ENCODE measurements at places on chromosomes 13 and 19.

DNA sequence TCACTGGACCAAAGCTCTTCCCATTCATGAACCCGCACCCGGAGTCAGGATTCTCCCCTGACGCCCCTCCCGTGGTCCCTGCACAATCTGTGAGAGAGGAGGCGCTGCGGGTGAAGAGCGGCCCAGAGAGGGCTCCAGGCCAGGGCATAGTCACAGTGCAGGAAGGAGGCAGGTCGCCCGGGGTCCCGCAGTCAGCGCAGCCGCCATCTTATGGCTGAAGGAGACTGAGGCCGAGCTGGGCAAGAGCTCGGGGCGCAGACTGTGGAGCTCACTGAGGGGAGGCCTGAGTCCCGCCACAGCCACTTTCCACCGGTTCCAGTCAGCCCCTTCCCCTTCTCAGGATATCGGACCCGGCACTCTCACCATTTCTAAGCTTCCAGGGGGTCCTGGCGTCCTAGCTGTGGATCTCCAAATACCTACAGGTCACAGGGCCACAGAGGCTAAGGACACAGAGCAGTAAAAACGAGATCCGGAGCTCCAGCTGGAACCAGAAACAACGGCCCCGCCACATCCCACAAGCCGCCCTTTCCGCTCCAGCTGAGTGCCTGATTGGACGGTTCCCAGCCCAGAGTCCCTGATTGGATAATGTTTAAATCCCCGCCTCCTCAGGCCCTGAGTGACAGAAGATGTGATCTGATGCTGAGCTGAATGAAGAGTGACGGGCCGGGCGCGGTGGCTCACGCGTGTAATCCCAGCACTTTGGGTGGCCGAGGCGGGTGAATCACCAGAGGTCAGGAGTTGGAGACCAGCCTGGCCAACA, at the start of gene ZNF99:
Gene ZNF99 (minus strand): TSS at position 501 of the 760 bp plus-strand sequence. CDS start 135 bp downstream, at position 366.
- no peak for DNase-seq

DNA sequence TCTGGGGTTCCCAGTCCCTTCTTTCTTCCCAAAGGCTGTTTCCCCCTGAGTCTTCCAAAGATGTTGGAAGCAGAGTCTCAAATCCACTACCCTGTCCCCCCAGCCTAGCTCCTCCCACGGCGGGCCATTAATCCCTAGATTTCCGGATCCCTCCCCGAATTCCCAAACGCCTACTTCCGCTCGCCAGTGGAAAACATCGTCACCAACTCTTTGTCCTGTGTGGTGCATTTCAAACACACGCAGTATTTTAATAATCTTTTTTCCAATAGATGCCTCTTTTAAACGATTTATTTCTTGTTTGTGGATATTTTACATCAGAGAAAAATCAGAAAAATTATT, 610 bp downstream of the ZNF791 start:
- peak; percentile 77 for DNase-seq

GRCh38 chr19:34715357-34715756, 18.7 kb upstream of the ZNF181 start:
- DNase-seq = no peak

DNA sequence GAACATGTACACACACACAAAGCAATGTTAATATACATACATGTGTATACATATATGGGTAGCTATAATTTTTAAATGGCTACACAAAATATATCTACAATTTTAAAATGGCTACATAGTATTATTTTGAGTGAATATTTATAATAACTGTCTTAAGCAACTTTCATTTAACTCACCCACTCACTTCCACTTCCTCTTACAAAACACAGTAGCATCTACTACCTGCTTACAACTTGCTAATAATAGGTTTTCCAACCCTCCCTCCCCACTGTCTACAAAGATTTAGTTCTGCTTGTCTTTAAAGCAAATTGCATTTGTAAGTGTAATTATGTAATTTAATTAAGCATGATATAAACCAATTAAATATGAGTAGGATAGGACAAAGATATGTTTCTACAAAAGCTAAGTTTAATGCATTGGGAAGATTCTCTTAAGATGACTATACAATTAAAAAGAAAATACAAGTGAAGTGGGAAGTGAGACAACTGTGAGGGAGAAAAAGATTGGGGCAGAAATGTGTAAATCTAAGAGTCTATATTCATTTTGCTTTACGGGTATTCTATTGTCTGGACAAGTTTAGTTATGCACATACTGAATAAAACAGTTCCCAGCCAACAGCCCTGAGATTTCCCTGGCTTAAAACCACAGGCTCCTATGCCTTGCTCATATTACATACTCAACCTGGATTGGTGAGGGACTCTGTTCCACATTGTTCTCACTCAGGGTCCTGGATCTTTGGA, 583.1 kb downstream of the EFNB2 start:
- no peak for DNase-seq

GRCh38 chr13:105961438-105961837, 574.0 kb downstream of the EFNB2 start:
- DNase-seq = no peak

DNA sequence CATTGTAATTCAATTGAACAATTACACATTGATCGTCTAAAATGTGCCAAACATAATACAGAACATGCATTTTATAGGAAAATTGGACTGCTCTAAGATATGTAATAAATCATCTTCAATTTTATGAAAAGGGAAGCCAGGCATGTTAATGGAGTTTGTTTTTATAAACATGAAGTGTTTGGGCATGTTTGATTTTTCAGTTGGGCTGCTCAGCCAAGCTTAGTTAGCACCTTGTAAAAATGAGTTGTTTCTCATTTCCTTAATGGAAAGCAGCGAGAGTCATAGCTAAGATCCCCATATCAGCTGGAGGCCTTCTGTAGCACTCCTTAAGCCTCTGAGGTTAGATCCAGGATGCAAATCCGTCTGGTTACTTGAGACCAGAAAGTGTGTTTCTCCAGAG, 422.3 kb downstream of the SPRY2 start:
- no peak for DNase-seq

DNA sequence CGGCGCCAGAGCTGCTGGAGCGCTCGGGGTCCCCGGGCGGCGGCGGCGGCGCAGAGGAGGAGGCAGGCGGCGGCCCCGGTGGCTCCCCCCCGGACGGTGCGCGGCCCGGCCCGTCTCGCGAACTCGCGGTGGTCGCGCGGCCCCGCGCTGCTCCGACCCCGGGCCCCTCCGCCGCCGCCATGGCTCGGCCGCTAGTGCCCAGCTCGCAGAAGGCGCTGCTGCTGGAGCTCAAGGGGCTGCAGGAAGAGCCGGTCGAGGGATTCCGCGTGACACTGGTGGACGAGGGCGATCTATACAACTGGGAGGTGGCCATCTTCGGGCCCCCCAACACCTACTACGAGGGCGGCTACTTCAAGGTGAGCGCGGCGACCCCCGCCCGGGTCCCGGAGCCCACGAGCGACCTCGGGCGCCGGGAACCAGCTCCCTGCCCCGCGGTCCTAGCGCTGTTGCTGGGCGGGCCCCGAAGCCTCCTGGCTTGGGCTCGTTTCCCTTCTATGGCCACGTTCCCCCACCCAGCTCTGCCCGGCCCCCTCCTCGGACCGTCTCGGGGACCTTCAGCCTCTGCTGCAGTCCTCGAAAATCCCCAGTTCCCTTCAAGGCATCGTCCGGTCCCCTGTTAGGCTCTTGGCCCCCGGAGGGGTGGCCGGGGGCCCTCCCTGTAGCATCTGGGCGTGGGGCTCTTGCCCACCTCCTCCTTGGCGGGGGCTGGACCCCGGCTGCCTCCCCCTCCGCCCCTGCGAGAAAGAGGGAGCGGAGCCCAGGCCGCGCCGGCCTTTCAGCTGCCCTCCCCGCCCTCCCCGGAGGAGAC, at the start of gene CDC34:
Gene CDC34 (plus strand): TSS at position 8 of the 808 bp plus-strand sequence. CDS start 172 bp downstream, at position 180.
- no peak for DNase-seq

GRCh38 chr13:99288089-99288488, 19.1 kb downstream of the GPR183 start:
- DNase-seq = peak; percentile 10

DNA sequence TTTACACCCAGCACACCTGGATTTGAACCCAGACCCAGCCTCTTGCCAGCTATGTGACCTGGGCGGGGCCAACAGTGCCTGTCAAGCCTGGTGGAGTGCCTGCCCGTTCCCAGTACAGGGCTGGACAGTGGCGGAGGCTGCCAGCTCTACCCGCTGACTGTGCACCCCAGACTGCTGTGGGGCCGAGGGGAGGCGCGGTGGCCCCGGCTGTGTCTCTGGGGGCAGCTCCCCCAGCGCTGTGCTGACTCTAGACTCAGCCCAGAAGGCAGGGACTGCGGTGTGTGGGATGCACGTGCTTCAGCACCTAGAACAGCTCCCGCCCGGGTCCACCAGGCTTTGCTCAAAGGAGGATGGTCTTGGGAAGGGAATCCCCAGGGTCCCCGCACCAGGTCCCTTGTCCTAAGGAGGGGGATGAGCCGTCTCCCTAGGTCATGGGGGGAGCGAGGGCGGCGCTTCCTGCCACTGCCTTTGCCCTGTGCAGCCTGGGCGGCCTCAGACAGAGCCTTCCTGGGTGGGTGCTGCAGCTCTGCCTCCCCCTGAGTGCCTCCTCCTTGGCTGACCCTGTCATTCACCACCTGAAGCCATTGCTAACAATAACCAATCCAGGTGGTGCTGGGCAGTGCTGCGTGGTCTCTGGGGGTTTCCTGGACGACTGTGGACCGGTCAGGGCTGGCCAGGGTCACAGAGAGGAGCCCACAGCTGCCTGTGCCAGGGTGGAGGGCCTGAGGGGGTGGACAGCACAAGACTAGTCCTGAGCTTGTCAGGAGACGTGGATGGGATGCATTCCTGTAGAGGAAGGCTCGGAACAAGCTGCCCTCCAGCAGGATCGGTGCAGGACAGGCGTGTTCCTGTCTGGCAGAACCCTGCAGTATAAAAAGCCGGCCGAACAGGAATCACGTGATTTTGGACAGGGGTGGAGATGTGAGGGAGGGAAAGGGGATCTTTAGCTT, 18.6 kb downstream of the TMEM255B start:
- DNase-seq = no peak

DNA sequence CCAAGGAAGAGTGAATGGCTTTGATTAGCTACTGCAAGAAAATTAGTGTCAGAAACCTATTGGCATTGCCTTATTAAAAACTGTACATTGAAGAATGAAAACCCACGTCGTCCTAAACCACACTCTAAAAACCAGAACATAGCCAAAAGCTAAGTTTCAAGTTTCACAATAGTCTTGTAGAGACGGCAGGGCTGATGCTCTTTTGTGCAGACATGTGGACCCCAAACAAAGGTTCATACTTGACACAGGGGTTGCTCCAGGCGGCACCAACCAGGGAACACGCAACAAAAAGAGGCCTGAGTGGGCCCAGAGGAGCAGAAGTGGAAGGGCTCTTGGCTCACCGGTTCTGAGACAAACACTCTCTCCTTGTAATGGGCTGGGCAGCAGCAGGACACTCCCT, 28.6 kb upstream of the MIR17HG start:
- DNase-seq = no peak

DNA sequence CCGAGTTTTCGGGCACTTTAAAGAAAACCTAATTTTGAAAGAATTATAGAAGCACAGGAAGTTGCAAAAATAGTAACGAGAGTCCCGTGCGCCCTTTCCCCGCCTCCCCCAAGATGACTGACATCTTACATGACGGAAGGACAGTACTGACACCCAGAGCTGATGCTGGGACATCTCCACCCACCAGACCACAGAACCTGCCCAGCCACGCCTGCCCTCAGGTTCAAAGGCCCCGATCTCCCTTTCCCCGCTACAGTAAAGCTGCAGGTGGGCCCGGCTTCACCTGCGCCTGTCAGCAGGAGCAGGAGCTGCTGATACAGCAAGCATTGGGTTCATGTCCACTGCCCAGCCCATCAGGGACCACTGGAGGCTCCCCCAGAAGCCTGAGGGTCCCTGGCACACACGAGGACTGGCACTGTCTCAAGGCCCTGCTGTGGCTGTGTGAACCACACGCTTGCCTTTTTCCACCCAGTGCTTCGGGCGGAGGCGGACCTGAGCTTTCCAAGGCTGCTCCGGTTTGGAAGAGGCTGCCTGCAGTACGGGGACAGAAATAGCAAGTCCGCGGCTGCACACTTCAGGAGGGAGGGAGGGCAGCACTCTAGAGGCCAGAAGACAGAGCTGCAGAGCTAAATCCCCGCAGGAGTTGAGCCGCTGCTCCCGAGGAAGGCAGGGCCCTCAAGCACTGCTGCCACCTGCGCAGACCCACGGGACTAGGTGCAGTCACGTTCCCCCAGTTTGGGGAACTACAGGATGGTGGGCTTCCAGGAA, 8.7 kb downstream of the MAP2K2 start:
- no peak for DNase-seq

DNA sequence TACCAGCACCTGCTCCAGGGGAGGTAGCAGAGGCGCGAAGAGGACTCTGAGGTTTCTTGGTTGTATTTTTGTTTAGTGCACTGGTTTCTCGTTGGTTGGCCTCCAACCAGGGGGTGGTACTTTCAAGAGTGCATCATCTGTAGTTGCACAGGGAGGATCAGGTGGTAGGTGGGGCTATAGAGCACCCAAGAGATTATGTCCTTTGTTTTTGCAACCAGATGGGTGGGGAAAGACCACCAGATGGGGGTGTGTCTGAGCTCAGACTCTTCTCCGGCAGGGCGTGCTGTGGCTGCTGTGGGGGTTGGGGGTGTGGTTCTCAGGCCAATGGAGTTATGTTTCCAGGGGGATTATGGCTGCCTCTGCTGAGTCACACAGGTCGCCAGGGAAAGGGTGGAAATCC, 254.4 kb upstream of the KLF12 start:
- DNase-seq = peak; percentile 29

GRCh38 chr13:44365008-44365407, 8.6 kb upstream of the SERP2 start:
- DNase-seq = no peak

DNA sequence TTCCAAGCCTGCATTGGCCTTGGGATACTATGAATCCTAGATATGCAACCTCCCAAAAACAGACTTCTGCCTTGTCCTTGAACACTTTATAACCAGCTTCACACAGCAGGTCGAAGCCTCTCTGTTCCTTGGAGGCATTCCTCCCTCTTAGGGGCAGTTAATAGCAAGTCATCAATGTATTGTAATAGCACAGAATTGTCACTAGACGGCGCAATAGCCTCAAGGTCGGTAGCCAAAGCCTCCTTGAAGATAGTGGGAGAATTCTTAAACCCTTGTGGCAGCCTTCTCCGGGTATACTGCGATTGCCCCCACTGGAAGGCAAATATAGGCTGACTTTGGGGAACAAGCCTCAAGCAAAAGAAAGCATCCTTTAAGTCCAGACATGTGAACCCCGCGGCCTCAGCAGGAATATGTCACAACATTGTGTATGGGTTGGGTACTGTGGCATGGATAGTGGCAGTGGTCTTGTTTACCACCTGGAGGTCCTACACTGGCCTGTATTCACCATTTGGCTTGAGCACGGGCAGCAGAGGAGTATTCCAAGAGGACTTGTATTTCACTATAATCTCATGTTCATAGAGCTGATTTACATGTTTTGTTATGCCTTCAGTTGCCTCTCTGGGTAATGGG, 61.1 kb downstream of the ZNF431 start:
- peak; percentile 23 for DNase-seq

DNA sequence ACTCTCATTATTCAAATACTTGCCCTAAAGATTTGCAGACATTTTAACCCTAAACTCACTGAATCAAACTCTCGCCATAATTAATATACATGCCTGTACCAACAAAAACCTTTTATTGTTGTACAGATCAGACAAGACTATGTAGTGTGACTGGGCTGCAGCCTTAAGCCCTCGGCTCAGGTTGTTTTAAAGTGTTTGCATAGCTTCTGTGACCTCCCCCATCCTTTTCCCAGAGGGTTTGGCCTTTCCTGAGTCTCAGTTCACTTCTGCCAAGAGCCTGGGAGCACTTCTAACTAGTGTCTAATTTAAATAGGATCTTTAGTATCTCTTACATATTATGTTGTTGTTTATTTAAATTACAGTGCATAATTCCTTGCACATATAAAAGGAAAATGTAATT, 158.2 kb downstream of the HS6ST3 start:
- no peak for DNase-seq

GRCh38 chr19:16018106-16018755, 58.1 kb upstream of the TPM4 start:
- DNase-seq = no peak
